ENCODE measurements at places on chromosomes 4 and X.

DNA sequence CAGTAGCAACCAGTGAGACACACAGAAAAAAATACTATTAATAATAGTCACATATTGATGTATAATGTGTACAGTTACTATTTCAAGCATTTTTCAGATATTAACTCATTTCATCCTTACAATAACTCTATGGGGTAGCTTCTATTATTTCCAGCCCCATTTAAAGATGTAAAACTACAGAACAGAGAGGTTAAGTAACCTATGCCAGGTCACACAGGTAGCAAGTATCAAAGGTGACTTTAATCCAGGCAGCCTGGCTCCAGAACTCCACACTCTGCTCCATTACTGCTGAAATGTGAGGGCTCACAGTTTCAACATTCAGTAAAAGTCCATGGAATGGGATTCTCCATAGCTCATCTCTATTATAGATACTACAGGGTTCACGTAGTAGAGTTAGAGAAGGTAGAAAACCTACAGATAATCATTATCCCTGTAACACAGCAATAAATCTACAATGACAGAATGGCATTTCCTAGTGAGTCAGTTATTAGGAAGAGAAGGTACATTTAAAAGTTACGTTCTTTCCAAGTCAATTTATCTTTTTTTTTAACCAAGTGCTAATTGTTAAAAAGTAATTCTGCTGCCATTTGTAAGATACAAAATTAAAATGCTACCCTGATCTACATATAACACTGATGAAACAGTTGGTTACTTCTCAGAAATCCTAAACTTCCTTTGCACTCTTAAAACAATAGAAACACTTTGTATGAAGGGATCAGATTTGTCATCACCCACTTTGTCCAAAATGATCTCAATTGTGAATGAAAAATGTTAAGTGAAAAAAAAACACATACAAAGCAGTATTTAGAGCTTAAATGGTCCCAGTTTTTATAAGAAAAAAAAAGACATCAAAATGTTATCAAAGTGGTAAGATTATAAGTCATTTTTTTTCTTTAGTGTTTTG is 18.7 kb downstream of the RELL1 start:
- DNase-seq = no peak

DNA sequence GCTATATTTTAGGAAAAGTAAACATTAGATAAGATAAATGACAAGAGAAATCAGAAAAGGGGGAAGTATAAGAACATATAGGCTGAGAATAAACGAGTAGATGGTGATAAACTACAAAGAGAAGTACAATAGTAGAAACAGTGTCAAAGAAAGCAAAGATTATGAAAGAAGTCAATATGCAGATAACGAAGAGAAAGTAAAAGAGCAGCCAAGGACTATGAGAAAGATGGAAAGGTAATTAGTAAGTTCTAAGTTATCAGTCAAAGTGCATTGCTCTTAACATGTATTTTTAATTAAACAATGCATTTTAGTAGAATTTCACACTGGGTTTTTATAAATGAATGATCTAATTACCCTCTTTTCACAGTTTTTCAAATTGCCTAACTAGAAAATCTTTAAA is 1801.3 kb upstream of the PCDH10 start:
- no peak for DNase-seq

- no peak for DNase-seq
Observed at GRCh38 chrX:129316461-129316860, 206.8 kb downstream of the SMARCA1 start.

GRCh38 chr4:52259978-52260377 is 208.9 kb downstream of the SPATA18 start:
- no peak for DNase-seq

GRCh38 chr4:98625399-98625798 is 33.0 kb downstream of the TSPAN5 start:
- no peak for DNase-seq

- DNase-seq = no peak
Observed at GRCh38 chr4:152598454-152598853, 62.6 kb upstream of the FBXW7 start.

DNA sequence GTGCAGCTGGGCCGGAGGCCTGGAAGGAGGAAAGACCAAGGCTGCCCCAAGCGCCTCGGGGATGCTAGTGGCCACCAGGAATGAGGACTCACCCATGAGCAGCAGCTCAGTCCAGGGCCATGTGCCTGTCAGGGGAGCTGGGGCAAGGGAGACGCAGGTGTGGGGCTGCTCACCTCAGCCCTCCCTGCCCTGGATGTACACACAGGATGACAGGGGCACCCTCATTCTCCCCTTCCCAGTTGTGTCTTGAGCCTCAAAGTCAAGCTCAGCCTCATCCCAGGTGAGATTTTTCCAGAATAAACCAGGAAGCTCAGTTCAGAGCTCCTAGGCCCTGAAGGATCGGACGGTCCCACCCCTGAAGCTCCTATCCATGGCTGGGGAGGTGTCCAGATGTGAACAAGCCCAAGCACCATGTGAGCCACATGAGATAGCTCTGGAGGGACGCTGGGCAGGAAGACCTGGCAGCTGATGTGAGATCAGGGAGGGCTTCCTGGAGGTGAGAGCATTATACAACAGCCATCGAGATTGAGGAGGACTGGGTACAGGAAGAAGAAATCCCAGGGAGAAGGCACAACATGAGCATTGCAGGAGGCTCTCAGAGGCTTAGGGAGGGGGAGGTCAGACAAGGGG is 23.0 kb downstream of the HTRA3 start:
- no peak for DNase-seq

- no peak for DNase-seq
Observed at GRCh38 chr4:149328161-149328560, 487.5 kb downstream of the IQCM start.

Measured in activated naive CD8-positive, alpha-beta T cell treated with anti-CD3 and anti-CD28 coated beads, Interleukin-2, amount 10 ng/mL, durations not matched to agents 7 days and 5 days (primary cell).